ENCODE measurements at places on chromosomes 13 and 19.

- DNase-seq, result no peak
Measured at GRCh38 chr13:51396352-51396751, 56.5 kb downstream of the INTS6 start.

- no peak for DNase-seq
Measured at GRCh38 chr13:21528616-21529015, 69.5 kb upstream of the ZDHHC20 start.

DNA sequence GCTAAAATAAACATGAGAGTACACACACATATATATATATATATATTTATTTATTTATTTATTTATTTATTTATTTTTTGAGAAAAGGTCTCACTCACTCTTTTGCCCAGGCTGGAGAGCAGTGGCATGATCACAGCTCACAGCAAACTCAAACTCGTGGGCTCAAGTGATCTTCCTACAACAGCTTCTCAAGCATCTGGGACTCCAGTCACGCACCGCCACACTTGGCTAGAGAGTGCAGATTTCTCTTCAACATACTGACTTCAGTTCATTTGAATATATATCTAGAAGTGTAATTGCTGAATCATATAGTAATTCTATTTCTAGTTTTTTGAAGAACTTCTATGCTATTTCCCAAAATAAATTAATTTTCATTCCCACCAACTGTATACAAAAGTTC is 1711.8 kb downstream of the SLITRK5 start:
- DNase-seq, result no peak

DNA sequence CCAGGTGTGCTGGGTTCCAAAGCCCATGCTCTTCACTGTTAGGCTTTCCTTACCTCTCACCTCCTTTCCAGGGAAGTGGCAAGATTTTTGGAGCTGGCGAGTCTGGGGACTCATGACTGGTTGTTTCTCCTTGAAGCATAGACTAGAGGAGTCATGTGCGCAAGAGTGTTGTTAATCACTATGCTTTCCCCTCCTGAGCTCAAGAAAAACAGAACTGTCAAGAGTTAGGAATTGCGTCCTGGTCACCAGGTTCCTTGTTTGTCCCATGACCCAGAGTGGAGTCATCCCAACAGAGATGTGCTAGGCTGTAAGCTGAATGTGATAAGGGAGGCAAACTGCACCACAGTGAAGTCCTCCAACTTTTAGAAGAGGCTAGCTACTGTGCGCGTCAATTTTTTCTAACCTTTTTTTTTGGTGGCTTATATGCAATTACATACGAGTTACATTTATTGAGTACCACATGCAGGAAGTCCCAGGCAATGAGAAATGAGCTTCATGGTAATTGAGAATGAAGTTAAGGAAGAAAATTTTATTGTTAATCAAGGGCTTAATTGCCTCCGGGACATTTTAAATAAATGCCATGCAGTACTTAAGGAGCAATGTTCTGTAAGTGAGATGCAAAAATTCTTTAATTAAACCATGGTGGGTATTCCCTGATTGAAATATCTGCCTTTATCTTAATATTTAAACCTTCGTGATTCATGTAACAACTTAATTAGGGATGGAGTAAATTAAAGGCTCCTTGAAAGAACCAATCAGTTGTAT is 233.9 kb downstream of the ZIC5 start:
- no peak for DNase-seq

DNA sequence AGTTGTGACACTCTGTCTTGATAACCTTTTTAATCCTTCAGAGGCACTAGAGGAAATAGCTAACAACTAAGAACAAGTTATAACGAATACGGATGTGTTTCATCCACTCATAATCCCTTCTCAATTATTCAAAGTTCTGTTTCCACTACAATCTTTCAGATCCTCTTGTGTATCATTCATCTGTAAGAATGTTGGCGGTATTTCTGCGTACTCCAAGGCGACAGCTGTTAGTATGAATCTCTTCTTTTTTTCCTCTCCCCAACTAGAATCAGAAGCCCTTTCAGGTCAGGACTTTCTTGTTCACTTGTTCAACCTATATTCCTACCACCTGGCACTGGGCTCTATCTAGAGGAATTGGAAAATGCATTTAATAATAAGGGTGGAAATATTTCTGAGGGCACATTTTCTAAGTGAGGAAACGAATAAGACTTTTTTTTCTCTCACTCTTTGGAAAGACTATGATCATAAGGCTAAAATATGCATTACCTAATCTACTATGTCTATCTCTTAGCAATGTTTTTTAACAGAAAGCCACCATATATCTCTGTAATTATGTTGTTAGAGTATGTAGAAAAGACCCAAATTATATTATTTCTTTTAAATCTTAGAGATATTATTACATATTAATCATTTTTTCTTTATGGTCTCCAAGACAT is 492.9 kb downstream of the PCDH20 start:
- no peak for DNase-seq

DNA sequence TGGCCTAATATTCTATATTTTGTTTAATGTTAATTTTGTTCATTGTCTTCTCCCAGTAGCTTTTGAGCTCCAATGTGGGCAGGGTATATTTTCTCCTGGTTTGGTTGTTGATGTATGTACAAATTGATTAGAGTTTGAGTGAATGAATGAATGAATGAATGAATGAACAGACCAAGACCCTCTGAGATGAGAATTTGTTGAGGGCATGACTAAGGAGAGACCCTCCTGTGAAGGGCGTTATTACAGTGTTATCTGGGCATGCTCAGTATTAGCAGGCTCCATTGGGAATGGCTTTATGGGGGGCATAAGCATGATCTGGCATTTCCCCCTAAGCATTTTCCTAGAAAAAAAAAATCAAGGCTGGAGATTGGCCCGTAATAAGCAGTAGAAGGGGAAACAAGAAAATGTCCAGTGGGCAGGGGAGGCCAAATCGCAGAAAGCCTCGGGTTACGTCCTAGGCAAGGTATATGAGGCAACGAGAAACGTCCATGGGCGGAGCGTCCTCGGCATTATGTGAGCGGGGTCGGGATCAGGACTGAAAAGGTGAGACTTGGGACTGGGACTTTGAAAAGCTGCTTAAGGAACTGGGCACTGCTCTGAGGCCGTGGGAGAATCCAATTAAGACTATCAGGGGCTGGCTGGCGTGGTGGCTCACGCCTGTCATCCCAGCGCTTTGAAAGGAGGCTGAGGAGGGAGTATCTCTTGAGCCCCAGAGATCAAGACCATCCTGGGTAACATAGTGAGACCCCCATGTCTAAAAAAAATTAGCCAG is 904 bp upstream of the ARHGAP33 start:
- DNase-seq, result no peak

- DNase-seq, result no peak
Measured at GRCh38 chr13:49497272-49497671, 1.5 kb downstream of the PHF11 start.

DNA sequence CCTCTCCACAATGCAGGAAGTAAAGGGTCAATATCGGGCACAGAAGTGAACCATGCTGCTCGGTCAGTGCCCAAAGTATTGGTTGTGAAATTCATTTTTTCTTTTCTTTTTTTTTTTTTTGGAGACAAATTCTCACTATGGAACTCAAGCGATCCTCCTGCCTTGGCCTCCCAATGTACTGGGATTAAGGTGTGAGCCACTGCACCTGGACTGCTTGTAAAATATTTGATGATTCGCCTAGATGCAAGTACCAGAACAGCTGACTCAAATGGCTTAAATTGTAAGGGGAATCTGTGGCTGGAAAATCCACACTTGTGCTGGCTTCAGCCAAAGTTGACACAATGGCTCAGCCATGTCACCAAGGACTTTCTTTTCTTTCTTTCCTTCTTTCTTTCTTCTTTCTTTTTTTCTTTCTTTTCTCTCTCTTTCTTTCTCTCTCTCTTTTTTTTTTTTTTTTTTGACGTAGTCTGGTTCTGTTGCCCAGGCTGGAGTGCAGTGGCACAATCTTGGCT is 43.7 kb downstream of the NUMBL start:
- DNase-seq, result no peak

DNA sequence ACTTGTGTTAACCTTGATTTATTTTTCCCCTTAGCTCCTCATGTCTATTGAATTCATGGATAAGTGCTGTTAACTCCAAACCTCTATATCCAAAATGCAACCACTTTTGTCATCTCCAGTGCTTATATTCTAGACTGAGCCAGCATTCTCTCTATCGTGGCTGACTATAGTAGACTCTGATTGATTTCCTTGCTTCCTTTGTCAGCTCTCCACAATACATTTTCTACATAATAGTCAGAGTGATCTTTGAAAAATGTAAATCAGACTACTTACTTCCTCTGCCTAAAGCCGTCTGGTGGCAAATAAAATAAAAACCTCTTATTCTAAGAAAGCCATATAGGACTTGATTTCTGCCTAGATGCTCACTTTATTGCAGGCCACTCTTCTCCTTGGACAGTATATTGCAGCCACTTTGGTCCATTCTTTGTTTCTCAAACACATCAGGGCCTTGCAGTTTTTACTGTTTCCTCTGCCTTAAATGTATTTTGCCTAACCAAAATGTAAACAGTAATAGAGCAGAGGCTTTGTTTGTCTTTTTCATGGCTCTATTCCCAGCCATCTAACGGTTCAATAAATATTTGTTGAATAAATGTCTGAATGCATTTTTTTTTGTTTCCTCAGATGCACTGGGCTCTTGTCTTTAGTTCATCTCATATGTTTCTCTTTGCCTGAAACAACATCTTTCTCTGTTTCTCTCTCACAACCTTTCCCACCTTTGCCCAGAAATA is 243.6 kb upstream of the CSNK1A1L start:
- no peak for DNase-seq

- DNase-seq, result no peak
Measured at GRCh38 chr19:55105237-55105636, 12.2 kb downstream of the PPP1R12C start.

GRCh38 chr19:51687791-51688670 is 5.1 kb upstream of the SPACA6 start:
- DNase-seq, result no peak

DNA sequence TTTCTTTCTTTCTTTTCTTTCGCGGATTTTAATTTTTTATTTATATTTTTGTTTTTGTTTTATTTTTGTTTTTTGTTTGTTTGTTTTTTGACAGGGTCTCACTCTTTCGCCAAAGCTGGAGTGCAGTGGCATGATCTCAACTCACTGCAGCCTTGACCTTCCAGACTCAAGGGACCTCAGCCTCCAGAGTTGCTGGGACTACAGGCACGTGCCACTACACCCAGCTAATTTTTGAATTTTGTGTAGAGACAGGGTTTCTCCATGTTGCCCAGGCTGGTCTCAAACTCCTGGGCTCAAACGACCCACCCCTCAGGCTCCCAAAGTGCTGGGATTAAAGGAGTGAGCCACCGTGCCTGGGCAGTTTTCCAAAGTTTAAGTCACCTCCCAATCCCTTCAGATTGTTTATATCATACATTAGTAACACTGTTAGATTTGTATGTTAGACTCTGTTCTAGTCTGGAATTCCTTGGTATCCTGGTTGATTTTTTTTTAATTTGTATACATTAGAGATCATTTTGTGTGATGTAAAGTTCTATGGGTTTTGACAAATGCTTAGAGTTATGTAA is 597.3 kb downstream of the DCT start:
- DNase-seq, result no peak

GRCh38 chr13:25248071-25248470 is 39.2 kb downstream of the MTMR6 start:
- no peak for DNase-seq

DNA sequence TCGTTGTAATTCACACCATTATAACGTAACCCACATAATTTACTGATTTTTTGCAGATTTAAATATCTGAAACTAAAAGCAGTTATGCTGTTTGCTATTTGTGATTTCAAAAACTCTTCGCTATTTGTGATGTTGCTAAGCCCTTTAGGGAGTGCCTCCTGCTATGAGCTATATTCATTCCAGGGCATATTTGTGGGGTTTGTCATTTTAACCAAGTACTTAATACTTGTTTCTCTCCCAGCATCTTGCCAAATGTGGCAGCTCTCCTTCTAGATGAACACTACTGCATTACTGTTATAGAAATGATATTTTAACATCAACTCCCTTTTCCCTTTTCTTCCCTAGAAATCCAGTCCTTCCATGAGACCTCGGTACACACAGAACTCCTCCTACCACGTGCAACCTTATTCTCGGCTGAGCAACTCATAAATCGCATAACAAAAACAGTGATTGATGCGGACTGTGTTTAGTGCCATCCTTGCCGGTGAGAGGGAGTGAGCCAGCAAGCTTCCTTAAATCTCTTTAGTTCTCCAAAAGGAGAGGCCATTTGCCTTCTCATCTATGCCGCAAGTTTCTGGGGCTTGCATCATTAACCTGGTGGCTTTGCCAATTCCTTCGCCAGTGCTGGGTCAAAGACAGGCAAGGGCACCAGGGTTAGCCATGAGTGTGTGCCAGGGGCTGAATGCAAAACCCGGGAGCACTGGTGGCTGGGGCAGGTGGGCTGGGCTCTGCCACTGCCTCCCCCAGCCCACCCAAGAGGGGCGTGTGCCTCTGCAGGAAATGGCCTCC is 33.4 kb downstream of the RFX2 start:
- DNase-seq, result no peak

GRCh38 chr19:53294786-53295441 is 27.4 kb upstream of the VN1R4 start:
- DNase-seq, result no peak

DNA sequence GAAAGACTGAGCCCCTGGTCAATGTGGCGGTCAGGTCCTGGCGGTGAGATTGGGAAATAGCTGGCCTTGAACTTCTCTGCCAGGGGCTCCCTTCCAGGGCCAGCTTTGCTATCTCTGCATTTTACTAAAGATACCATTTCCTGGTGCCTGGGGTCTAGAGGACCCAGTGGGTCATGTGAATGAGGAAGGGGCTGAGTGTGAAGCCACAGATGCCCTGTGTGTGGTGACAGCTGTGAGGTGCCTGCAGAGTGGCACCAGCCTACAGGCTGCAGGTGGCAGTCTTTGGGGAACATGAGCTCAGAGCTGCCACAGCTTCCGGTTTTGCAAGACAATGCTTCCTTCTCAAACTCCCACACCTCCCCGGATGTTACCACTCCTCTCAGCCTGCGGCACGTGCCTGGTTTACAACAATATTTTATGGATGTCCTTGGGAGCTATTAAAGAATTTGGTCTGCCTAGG is 5.2 kb upstream of the MLNR start:
- no peak for DNase-seq

DNA sequence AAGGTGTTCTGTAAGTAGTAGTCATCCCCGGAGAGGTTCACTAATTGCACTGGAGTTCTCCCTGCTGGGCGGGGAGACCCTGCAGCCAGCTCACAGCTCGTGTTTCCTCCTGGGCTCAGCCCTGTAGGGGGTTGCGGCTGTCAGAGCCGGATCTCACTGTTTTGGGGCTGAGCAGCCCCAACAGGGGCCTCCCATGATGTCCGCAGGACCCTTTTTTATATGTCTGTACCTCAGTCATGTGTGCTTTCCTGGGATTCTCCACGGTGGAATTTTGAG is 130.2 kb upstream of the MCF2L start:
- DNase-seq, result no peak

DNA sequence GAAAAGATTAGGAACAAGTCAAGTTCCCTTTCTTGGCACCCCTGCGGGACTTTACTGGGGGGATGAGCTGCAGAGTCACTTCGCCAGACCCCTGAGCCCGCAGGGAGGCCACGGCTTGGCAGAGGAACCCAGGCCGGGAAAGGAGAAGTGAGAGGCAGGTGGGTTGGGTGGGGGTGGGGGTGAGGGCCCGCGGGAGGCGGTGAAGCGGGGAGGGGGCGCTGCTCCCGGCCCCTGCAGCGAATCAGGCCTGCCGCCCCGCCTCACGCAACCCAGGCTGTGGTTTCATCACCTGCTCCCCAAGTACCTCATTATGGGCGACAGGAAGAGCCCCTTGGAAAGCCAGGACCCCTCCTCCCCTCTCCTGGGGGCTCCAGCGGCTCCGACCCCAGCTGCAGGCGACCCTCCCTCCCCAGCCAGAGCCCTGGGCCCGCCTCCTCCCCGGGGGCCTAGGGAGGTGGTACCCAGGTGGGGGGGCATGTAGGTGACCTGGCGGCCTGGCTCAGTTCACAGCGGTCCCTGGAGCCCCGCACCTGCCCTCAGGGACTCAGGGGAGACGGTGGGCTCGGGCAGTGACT is 9.5 kb downstream of the MEF2B start:
- DNase-seq, result no peak
